Hematopoietic multipotent progenitor cell treated with erythropoietin and hydrocortisone succinate and interleukin-3 and kit ligand, for 15 days (in vitro differentiated cells): ENCODE measurements at places on chromosomes 1 and 21.

DNA sequence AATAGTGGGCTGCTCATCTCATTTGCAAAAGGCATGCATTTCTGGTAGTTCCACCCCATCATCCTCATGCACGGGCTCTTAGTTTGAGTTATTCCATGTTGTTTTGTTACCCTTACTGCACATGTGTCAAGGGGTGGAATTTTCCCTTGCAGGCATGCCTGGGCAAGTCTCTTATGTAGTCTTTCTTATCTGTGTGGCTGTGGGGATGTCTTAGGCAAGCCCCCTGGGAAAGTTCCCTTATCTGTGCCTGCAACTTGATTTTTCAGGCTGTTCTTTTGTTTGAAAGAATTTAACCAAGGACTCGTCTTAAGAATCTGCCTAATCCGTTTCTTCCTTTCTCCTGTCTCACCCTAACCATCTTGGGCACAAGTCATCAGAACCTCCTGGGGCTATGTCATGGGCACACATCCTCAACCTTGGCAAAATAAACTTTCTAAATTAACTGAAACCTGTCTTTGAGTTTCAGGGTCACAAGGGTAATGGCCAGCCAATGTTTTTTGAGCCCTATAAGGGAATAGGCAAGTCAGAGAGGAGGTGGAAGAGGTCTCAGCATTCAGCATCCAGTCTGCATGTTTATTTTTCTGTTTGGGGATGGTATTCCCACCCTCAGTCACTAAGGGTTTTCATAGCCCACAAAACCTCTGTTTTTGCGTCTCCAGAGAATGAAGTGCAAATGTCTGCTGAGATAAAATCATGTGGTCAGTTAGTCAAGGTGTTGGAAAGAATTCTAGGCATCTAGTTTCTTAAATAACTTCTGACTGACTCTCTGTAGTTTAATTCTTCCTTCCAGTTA is 579.7 kb downstream of the PLA2G4A start:
- no peak for DNase-seq

- no peak for DNase-seq
These were observed 184.9 kb downstream of the SLC35F3 start for GRCh38 chr1:234089396-234089795.

GRCh38 chr1:17307946-17308345 is at the start of gene PADI4:
Gene PADI4, plus strand, starts transcription at chr1:17308197. Its CDS starts 26 bp downstream, at chr1:17308223.
- no peak for DNase-seq

DNA sequence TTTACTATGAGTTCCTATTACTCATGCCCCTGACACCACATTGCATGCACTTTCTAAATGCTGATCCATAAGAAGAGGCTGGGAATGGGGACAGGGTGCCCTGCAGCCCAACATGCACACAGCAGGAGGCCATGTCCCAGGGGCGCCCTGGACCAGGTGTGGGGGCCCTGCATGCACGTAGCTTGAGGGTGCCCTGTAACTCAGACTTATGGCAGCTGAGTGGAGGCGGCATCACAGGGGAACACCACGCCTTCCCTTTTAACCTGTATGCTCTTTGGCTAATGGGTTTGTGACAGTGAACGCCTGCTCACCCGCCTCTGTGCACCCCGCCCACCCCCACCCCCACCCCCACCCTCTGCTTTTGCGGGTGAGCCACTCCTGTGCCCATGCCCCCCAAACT is 36.1 kb downstream of the SNAP47 start:
- DNase-seq: no peak

GRCh38 chr1:229456016-229456415 is 22.1 kb upstream of the ACTA1 start:
- no peak for DNase-seq

DNA sequence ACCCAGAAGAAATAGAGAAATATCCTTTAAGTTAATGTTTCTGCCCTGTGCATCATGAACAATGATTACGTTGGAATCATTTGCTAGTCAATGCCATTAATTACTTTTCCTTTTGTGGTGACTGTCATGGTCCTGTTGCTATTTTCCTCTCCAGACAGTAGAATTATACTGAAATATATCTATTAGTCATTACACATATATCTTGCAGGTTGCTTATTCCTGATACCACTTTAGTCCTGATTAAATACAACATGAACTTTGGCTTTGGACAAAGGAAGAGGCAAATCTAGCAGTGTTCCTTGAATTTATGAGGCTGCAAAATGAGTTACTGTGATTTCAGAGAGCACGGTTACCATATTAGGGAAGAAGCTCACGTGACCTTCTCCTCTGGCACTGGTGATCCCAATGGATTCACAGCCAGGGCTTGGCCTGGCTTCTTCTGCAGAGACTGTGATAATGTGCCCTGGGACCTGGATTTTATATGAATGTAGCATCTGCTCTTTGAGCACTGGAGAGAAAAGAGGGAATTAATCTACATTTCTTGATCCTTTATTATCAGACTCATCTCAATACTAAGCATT is 12.4 kb upstream of the KRTAP19-8 start:
- no peak for DNase-seq

- peak; percentile 35 for DNase-seq
These were observed 115.7 kb downstream of the NEK7 start for GRCh38 chr1:198272492-198272891.

GRCh38 chr1:229383961-229384360 is 41.1 kb upstream of the CCSAP start:
- no peak for DNase-seq

DNA sequence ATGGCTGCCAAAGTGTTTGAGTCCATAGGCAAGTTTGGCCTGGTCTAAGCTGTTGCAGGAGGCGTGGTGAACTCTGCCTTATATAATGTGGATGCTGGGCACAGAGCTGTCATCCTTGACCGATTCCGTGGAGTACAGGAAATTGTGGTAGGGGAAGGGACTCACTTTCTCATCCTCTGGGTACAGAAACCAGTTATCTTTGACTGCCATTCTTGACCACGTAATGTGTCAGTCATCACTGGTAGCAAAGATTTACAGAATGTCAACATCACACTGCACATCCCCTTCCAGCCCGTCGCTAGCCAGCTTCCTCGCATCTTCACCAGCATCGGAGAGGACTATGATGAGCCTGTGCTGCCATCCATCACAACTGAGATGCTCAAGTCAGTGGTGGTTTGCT is 215.8 kb upstream of the JUN start:
- no peak for DNase-seq

DNA sequence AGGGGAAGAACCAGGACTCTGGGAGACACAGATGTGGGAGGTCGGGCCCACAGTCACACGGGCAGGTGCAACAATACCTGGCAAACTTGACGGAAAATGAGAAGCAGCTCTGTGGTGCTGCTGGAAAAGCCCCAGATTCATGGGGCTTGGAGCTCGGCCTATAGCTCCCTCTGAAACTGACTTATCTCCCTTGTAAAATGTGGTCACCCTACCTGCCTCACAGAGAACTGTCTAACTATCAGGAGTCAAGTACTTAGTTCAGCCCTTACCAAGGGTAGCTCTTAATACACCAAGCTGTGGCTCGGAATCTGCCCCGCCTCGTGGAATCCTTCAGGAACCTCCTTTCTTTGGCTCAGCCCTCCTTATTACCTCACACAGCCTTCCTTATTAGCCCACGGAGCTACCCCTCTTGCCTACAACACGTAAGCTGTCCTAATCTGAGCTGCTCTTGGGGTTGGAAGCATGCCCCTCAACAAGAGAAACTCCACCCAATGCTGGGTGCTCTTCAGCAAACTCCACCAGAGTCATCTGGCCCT is 68.9 kb downstream of the MRPL37 start:
- DNase-seq: no peak

DNA sequence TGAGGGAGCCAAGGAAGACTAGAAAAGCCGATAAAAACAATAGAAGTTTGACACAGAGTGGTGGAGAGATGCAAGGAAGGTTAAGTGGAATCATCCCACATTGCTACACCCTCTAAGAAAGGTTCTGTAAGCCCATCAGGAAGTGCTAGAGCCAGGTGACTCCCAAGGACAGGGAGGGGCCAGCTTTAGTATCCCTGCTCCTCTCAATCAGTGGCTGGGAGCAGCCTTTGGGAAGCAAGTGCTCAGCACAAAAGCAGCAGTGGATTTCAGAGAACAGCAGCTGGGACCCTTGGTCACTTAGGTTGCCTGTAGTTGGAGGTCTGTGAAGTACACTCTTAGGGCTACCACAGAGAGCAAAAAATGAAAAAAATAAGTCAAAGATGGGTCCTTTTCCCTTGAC is 42.5 kb downstream of the NME7 start:
- DNase-seq: no peak

DNA sequence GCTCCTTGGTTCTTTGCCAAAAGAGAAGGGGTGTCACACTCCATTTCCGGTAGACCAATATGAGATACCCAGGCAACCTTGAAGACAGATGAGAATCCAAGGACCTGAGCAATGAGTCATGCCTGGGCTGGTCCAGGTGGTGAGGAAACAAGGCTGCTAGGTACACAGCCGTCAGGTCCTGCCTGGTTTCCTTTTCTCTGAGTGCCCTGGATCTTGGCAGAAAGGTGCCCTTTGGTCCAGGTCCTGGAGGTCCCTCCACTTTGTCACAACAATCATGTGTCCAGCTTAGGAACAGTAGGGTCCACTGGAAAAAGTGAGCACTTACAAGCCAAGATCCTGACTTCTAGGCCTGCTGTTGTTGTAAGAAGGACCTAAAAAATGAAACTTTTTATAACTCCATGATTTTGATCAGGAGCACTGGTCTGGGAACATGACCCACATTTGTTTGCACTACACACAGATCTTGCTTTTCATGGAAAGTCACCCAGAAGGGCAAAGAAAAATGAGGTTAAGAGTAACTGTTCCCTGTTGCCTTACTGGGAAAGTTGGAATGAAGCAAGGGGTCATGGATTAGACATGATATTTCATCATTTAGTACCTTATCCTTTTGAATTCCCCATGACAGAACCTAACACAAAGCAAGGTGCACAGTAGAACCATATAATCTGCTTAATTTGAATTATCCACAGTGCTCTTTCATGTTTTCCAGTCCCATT is 94.7 kb downstream of the PAPPA2 start:
- DNase-seq: no peak

DNA sequence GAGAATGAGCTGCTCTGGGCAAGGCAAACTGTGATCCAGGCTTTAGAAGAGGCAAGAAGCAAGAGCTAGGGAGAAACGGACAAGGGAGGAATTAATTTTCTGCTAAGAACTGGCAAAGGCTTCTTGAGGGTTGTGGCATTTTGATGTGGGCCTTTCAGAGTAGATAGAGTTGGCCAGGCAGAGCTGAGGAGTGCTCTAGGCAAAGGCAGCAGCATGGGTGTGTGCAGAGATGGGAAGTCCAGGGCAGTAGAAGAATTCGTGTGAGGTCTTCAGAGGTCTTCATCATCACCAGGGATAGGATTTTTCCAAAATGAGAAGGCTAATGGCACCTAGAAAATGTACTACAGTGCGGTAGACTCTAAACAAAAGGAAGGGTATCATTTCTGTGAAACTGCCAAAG is 237.8 kb downstream of the LTN1 start:
- no peak for DNase-seq

DNA sequence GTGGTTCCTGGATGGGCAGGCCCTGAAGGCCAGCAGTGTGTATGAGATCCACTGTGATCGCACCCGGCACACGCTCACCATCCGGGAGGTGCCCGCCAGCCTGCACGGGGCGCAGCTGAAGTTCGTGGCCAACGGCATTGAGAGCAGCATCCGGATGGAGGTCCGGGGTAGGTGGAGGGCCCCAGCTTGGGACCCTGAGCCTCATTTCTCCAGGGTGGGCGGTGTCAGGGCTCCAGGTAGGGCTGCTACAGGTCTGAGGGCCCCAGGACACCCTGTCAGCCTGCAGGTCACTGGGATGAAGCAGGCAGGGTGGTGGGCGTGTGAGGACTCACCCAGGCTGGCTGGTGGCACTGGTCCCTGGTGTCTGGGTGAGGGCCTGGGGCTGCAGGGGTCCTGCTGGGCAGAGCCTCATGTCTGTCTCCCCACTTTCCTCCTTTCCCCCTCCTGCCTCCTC is 7.8 kb downstream of the OBSCN start:
- DNase-seq: no peak

DNA sequence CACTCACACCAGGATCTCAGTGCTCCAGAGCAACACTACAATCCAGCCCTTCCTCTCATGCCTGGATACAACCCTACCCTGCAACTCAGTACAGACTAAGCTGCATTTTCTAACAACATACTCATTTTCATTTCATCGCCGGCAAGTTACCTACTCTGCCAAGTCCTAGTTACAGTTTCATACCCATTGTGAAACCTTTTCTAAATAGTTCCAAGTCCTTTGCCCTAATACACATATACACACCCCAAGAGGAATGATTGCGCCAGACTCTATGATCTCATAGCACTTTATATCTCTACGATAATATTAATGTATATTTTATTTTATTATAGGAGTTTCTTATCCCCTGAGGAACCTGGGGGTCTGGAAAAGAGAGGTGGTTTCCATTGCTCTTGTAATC is 122.4 kb downstream of the LMX1A start:
- DNase-seq: no peak
